ENCODE measurements at places on chromosomes 5 and 9.

GRCh38 chr9:106218427-106218826, 524.1 kb downstream of the TMEM38B start:
- no peak for DNase-seq

DNA sequence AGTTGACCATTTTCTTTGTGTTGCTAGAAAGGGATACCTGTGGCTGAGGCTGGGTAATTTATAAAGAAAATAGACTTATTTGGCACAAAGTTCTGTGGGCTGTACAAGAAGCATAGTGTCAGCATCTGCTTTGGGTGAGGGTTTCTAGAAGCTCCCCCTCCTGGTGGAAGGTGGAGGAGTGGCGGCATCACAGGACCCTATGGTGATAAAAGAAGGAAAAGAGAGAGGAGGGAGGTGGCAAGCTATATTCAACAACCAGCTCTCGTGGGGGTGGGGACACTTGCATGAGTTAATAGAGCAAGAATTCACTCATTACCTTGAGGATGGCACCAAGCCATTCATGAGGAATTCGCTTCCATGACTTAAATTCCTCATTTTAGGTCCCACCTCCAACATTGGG, 2041.4 kb upstream of the CDH9 start:
- DNase-seq = no peak

DNA sequence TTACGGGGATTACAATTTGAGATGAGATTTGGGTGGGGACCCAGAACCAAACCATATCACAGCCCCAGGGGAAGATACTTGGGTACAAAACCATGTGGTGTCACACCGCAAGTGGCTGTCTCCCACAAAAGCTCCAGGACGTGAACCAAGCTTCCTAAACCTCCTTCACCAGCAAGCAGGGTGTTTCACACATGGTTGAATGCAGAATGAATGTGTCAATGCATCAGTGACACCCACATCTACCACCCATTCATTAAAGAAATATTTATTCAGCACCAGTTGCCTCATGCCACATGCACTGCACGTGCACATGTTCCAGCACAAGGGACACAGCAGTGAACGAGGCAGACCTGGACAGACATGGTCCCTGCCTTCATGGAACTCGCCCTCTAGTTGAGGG, 70.9 kb upstream of the SPOCK1 start:
- DNase-seq = no peak

DNA sequence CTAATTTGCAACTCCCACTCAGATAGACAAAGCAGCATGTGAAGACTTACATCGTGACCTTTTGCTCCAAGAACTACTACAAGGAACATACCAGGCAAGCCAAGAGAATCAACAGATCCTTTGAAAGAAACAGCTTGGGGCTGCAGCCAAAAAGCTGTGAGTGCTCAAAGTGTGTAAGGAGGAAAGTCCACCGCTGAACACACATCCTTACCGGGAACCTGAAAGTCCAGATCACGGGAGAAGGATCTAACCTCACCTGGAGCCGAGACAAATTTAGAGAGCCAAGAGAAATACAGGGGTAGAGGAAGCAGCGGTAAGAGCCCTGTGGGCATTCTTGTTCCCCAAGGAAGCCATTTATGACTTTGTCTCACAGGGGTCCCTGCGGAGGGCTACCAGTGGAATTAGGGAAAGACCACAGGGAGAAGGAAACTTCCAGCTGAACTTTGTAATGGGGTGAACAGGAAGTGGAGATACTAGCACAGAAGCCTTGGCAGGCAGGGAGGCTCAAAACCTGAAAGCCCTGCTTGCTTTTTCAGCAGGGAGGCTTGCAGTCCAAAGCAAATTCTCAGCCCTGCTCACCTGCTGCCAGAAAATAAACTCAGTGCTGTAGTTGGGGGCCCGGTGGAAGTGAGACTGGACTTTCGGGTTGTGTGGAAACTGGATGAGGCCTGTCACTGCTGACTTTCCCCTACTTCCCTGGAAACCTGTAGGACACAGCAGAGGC, 350.2 kb downstream of the DTWD2 start:
- DNase-seq = no peak

DNA sequence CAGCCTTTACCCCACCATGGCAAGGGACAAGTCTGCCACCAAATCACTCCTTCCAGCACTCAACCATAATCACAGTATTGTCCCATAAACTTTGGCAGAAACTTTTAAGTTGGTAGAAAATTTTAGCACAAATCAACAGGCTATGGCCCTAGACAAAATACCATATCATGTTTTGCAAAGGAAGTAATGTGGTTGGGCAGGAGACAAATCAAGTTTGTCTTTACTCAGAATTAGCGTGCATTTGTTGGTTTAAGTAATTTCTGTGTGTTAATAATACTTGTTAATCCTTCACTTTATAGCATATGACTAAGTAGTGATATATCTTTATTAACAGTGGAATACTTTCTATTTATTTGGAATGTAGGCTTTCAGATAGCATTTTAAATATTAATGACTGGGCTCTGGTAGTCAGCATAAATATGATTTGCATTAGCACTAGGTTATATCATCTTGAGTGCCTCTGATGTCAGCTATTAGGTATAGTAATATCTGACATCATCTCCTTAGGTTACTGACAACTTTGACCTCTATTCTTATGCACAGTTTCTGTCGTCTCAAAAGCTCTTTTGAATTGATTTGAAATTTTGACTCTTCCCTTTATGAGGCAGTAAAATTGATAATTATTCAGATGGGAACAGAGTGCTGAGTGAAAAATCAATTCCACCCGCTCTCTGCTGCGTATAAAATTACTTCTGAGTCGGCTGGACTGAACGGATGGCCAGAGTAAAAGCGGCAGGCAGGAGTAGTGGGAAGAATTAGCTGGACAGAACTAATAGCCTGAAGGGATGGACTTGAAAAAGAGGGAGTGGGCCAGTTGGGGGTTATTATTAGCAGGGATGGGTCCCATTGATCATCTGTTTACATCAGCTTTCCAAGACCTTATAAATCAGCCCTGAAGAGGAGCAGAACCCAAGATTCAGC, 40.1 kb upstream of the TLX3 start:
- no peak for DNase-seq

DNA sequence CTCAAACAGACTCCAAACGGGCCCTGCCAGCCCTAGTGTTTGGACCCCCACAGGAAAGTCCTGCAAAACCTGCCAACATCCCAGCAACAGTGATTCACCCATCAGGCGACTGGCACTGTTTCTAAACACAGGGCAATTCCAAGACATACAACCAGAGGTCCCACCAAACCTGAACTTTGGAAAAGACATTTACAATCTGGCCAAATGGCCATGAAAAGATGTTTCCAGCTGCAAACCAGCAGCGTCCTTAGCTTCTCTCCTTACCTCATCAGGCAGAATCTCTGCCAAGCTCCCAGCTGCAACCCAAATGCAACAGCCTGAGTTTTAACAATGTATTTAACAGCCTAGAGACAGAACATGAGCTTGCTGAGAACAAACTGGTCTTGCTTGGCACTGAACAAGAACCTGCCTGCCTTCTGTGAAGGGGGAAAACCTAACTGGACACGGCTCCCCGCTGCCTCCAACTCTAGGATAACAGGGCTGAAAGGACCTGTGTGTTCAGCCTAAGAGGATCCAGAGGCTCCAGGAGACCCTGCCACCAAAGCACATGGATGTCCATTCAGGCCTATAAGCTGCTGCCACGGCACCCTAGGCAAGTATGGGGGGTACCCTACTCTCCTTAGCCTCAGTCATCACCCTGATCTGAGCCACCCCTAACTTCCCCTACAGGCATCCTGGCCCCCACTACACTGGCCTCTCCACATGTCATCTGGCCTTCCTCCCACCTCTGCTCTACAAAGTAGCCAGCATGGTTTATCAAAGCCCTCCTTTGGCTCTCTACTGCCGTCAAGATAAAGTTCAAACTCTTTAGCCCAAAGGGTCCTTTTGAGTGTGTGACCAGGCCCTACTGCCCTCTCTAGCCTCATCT, 5.6 kb downstream of the P4HA2 start:
- peak; percentile 87 for DNase-seq

GRCh38 chr9:79813258-79813638, 241.5 kb downstream of the TLE4 start:
- no peak for DNase-seq

DNA sequence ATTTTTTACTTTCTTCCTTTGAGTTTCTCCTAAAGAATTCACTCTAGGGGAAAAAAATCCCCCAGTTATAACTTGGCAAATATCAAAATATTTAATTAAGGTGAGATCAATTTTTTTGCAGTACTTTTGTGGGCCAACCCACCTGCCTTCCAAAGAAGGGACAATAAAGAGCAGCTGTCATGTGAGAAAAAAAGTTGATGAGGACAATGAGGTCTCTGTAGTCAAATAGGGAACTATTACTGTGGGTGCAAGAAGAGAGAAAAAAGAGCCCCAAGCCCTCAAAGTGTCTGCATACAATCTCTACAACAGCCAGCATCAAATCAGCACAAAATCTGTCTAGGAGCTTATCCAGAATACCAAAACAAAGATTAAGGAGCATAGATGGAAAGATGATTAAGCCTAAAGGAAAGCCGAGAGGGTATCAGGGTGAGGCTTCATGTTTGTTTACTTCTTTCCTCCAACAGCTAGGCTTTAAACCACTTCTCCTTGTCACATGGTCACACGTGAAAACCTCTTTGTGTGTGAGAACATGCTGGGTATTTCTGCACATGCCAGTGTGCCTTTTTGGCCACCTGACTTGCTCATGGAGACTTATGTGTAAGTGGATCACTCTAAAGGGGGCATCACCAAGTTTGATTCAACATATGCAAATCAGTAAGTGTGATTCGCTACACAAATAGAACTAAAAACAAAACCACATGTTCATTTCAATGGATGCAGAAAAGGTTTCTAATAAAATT, 19.2 kb upstream of the FYB1 start:
- DNase-seq = no peak

DNA sequence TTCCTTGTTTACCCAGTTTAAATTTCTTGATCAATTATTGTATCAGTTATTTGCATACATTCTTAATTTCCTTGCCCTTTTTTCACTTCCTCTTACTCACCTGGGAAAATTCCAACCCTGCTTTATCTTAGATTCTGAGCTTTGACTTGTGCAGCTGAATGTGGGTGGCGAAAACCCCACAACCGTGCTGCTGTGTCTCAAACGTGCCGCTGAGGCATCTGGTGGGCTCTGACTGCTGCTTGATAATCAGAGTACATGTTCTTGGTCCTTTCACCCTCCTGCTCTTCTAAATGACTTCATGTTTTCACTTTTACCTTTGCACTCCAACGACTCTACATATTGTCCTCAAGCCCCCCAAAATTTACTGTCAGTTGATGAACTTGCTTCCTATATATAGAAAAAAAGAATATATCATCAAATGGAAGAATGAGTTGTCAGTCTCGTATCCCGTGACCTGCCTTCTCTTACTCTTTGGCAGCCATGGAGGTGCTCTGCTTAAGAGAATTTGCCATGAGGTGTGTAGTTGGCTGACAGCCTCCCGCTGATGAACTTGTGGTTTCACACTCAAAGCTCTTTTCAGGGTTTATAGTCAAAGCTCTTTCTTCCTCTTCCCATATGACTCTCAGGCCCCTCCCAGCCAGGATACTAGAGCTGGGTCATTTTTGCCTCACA, 14.0 kb upstream of the JAK2 start:
- no peak for DNase-seq

DNA sequence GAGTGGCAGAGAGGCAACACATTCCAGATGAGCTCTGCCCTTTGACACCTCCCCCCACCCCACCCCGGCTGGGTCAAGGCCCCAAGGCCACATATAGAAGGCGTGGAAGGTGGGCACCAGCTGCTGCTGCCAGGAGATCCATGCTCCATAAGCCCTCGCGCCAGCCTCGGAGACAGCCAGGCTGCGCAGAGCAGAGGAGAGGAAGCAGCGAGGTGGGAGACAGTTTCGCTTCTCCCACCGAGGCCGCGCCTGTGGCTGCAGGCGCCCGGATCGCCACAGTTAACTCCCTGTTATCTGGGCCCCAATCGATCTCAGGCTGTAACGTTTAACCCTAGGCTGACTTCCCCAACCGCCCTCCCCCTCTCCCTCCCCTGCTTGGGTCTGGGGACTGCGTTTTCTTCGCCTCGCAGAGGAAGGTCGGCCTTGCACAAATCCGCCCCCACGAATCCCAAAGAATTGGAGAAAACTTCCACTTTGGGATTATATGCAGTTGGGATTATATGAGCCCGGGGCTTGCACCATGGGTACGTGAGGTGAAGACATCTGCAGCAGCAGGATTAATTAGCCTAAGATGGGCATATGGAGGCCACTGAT, 1.1 kb upstream of the CXXC5 start:
- peak; percentile 51 for DNase-seq

- no peak for DNase-seq
Observed at GRCh38 chr5:141846031-141846430, 32.2 kb downstream of the PCDH1 start.

Data from right forelimb (tissue), 1 donor.